ENCODE measurements at places on chromosomes 13 and 19.

GRCh38 chr19:16678498-16678897 is 17.6 kb downstream of the TMEM38A start:
- no peak for DNase-seq

GRCh38 chr13:25905611-25906010 is 146.2 kb downstream of the SHISA2 start:
- no peak for DNase-seq

DNA sequence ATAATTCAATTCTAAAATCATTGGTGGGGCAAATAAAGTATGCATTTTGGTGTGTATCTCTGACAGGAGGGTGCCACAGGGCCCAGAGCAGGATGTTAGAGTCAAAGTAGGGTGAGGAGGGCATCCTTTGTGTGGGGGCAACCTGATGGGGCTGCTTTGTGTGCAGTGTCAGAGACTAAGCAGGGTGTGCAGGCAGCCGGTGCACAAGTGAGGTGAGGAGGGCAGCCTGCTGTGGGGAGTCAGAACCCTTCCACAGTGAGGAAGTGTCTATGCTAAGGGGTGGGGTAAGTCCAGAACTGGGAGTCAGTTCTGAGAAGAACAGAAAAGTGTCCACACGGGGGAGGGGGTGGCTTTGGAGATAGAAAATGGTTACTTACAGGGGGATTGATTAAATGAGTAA is 40.7 kb downstream of the RB1 start:
- DNase-seq, result no peak

DNA sequence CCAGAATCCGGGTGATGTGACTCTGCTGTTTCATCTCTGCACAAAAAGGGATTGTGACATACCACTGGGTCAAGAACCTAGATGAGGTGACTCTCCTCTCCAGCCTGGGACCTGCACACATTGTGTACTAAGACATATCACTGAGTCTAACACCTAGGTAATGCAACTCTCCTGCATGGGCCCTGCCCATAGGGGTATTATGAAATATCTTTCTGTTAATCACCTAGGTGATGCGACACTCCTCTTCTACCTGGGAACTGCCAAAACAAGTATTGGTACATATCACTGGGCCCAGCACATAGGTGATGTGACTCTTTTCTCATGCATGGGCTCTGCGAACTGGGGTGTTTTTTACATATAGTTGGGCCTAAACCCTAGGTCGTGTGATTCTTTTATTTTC is 35.5 kb upstream of the ZNF254 start:
- DNase-seq, result no peak

DNA sequence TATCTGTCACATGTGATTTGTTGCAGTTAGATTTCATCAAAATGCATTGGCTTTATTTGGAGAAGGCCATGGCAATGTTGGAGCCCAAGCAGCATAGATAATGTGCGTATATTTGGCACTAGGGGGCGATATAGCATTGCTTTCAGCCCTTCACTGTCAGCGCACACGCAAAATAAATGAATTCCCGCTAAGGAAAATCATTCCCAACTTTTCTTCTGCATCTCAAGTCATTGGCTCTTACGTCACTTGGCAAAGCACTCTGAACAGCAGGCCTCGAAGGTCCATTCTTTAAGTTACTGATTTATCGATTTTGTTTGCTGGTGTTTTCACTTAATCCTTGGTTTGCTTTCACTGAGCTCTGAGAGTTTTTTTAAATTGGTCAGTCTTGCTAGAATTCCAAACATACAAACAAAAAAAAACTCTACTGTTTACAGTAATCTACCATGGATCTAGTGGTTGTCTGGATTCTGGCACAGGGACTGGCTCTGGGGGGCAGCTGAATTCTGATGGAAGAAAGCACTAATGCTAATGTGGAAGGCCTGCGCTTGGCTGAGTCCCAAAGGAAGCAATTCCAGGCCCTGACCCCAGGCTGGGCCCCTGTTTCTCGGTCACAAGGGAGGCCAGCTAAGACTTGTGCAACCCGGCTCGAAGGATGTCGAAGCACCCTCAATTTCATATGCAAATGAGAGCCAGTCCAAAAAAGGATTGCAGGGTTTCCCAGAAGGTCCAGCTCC is 97.7 kb upstream of the IPO5 start:
- peak; percentile 32 for DNase-seq

- no peak for DNase-seq
Observed at GRCh38 chr19:37226248-37226647, 8.2 kb downstream of the ZNF383 start.

DNA sequence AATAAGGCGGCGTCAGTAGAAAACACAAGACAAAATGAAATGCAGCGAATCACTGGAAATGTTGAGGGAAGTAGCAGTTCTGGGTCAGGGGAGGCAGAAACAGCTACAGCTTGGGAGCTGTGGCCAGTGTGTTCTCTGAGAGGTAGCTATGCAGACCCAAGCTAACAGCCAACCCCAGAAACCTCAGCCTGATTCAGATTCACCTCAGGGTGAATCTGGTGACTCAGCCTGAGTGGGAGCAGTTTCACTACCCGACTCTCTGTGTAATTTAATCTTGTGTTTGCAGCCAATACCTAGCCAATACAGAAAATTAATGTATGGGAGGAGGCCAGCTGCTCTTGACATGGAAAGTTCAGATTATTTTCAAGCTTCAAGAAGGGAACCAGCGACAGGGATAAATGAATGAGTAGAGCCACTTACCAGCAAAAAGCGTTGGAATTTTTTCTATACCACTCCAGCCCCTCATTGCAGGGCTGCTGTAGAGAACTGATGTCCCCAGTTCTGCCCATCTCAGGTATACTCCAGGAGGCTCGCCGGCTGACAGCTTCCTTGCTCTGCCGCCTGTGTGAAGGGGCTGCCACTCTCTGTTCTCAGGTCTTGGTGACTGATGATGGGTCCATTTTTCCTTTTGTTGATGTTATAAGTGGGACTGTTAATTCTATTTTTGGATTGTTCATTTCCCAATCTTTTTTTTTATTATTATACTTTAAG is 8.9 kb downstream of the IGFL3 start:
- peak; percentile 34 for DNase-seq

All from inflammatory macrophage treated with lipopolysaccharide for 4 hours (primary cell).